Chondrocyte (in vitro differentiated cells): ENCODE measurements at places on chromosomes 5 and 9.

DNA sequence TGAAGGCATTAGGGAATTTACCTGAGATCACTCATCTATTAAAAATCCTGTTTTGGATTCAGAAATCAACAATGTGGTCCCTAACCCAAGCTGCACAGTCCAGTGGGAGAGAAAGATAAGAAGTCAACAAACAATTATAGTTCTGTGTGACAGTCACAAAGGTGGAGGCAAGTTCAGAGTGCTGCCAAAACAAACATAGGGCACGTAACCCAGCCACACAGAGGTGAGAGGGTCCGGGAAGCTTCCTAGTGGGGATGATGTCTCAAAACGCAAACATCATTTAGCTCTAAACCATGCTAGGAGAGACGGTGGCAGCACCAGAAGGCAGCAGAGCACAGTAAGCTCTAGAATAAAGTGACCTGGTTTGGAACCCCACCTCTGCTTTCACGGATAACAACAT is 158.9 kb downstream of the MAPKAP1 start:
- DNase-seq, result no peak

- no peak for DNase-seq
Measured at GRCh38 chr9:14517154-14517906, 175.9 kb downstream of the ZDHHC21 start.

DNA sequence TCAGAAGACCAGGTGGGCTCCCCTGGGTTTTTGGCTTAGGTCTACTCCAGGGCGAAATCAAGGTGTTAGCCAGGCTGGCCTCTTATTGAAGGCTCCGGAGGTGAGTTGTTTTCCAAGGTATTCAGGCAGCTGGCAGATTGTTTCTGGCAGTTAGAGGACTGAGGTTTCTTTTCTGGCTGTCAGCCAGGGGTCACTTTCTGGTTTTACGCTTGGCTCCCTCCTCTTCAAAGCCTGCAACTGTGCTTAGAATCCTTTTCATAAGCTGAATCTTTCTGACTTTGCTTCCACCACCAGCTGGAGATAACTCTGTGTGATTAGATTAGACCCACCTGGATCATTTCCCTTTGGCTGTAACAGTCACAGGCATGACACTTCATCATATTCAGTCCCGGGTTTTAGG is 24.6 kb downstream of the RFK start:
- DNase-seq, result no peak

DNA sequence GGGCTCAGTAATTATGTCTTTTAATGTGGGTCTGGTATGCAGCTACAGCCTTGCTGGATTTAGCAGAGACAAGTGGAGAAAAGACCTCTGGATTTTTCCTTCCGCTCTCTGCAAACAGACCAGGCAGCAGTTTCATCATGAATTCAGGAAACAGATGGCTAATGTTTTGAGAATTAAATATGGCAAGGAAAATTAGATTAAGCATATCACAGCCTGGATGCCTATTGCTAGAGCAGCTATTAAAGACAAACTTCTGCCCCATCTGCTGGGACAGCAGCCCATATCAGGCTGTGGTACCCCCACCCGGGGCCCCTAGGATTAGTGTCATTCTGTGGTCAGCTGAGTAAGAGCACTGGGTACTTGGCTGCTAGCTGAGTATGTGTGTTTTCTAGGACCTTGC is 6.2 kb downstream of the SKP2 start:
- DNase-seq, result no peak

DNA sequence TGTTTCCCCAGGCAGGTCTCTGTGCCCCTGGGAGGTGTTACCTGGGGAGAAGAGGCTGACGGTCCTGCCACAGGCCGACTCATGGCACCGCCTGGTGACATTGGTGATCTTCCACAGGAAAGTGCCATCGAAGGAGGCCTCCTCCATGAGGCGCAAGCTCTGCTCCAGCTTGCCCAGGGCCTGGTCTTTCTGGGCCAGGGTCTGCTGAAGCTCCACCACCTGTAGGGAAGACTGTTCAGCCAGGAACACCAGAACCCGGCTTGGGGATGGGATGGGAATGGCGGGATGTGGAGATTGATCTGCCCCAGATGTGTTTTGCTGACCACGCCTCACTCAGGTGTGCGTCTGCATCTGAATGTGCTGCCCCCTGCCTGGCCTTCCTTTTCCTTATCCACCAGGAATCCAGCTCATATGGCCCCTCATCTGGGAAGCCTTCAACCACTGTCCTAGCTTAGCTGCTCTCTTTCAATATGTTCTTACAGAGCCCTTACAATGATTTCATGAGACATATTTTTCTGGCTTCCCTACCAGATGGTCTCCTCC is 15.2 kb downstream of the TRAF1 start:
- no peak for DNase-seq

- no peak for DNase-seq
Measured at GRCh38 chr5:140588311-140589070, 23.9 kb downstream of the SLC35A4 start.

DNA sequence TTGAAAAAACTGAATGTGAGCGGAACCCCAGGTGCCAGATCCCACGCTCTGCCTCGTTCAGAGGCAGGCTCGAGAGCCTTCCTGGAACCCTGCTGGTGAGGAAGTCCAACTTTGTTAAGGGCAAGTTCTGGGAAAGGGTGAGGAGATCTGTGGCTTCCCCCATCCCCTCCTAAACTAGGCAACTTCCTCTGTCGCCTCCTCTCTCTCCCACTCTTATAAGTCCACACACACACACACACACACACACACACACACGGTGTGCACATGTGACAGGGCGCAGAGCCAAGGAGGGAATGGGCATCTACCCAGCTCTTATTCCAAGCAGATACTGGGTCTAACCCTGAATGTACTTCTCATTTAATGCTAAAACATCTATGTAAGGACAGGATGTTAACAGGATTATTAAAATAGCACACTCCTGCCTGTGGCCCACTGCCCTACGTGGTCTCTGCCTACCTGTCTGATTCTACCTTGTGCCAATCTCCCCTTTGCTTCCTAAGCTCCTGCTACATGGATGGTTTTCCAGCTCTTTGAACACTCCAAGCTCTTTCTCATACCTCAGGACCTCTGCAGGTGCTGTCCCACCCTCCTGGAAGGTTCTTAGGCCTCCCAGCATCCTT is 72.4 kb upstream of the FBXW11 start:
- no peak for DNase-seq

DNA sequence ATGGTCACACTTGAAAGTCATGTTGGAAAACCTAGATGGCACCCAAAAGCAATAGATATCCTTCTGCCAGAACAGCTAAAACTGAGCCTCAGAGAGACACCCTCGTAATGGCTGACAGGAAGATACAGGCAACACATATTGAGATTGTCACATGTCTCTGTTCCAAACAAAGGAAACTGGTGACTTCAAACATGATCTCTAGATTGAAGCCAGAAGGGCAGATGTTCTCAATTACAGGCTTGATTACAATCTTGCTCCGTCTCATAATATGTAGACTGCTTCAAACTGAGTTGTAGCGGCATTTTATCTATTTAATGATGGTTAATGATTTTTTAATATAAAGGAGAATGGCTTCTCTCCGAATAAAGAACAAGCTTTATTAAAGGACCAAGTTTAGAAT is 774.3 kb downstream of the KCTD16 start:
- no peak for DNase-seq

DNA sequence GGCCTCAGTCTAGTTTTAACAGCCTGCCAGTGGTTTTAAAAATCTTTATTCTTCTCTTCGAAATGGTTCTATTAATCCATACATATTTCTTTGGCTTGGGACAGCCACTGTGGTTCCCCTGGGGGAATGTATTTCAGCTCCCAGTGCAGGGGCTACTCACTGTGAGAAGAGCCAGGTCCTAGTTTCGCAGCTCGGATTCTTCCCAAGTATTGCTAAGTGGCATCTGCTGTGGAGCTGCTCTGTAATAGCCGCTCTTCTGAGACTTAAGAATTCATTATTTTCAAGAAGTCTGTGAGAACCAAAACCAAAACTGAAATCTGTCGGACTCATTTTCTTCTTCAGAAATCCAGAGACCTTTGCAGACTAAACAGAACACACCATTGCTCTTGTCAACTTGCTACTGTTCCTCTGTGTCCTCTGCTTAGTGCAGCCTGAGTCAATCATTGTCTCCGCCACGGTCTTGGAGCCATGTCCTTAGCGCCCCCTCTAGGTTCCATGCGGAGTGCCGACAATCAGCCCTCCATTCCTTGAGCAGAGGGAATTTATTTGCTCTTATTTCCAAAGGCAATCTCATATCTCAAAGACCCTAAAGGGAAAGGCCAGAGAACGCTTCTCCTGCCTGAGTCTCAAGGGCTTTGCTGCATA is 478.2 kb downstream of the SPATA31D1 start:
- no peak for DNase-seq

GRCh38 chr9:113635586-113635985 is 172.1 kb downstream of the RGS3 start:
- DNase-seq, result peak; percentile 14

DNA sequence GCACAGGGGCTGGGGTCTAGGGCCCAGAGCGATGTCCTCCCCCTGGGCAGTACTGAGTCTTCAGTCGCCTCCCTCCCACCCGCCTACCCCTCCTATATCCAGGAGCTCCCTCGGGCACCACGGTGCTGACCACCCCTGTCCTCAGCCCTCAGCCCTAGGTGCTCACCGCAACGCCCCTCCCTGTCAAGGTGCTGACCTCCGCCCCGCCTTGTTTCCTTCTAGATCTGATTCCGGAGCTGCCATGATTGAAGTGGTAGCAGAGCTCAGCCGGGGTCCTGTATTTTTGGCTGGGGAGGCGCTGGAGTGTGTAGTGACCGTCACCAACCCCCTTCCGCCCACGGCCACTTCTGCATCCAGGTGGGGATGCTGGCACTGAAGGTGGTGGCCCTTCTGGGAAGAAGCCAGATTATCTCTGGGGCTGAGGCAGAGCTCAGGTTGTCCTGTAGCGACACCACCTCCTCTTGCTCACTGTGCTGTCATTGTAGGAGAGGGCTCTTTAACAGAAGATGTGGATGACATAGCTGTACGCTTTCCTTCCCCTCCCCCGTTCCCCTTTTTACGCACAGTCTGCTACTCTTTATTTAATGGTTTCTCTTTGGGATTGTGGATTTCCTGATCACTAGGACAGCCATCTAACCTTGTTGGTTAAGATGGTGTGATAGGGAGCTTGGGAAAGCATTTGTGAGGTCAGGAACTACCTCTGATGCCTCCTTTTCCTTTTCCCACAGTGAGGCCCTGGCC is 598 bp downstream of the RGP1 start:
- DNase-seq, result no peak

DNA sequence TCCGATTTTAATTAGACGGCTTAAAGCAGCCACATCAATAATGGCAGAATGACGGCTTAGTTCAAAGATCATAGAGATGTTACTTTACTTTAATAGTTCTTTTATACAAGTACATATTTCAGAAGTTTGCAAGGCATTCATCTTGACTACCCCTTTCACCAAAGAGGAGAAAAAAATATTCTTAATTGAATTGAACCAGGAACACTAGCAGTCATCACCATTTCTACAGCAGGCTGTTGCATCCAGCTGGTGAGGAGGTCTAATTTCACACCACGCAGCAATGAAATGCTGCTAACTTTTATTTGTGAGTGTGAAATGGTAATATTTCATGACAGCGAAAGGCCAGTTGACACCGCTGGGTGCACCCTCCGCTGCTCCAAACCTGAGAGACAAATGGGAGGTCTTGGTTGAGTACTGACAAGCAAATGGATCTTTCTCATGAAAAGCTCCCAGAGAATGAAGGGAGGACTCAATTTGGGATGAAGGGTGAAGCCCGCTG is 322.2 kb downstream of the GLIS3 start:
- no peak for DNase-seq

DNA sequence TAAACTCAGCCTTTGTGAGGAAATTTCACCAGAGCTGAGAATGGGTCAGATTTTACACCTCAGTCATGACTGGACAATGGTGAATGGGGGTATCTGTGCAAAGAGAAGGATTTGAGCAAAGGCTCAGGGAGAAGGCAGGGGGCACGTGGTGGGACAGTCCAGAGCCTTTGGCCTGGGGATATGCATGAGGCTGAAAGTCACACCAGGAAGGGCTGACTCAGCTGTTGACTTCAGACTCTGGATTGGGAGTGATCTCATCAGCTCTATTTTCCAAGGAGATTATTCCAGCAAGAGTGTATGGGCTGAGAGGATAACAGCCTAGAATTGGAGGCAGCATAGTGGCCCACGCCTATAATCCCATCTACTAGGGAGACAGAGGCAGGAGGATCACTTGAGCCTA is 53.6 kb downstream of the SAXO1 start:
- no peak for DNase-seq

DNA sequence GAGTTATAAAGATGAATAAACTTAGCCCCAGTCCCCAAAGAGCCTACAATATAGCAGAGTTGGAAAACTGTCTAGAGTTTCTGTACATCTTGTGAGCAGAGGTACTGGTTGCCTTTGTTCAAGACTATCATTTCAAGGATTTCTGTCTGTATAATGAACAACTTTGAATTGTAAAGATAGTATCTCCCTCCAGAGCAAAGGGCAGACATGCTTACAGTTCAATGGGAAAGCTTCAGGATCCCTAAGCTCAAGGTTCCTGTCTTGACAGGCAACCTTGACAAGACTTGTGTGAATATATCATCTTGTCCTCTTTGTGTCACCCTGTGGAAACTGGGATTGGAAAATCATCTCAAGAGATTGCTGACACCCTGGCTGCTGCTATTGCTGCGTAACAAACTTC is 242.8 kb upstream of the VLDLR start:
- no peak for DNase-seq
